Stimulated activated CD8-positive, alpha-beta memory T cell treated with anti-CD3 and anti-CD28 coated beads, Interleukin-4, amount 100 ng/mL, for 4 hours (primary cell): ENCODE measurements at places on chromosomes 13 and 19.

- no peak for DNase-seq
Observed at GRCh38 chr13:98846521-98846920, 94.0 kb upstream of the SLC15A1 start.

GRCh38 chr19:18264971-18265540 lies 9.2 kb downstream of the IQCN start:
- no peak for DNase-seq

DNA sequence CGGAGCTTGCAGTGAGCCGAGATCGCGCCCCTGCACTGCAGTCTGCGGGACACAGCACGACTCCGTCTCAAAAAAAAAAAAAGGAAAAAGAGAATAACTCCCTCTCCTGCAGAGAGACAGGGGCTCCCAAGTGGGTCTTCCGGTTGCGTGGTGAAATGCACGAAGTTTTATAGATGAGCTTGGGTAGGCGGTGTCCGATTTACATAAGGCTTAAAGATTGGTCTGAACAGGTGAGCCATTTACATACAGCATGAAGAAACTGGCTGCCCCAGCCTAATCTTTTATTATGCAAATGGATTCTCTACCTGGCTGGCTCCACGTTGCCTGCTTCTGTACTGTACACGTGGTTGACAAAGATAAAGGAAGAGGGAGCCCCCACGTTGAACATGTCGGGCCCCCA lies 19.5 kb downstream of the ADGRE2 start:
- DNase-seq = no peak

GRCh38 chr19:38837656-38838121 lies 6.1 kb upstream of the ECH1 start:
- DNase-seq = no peak

DNA sequence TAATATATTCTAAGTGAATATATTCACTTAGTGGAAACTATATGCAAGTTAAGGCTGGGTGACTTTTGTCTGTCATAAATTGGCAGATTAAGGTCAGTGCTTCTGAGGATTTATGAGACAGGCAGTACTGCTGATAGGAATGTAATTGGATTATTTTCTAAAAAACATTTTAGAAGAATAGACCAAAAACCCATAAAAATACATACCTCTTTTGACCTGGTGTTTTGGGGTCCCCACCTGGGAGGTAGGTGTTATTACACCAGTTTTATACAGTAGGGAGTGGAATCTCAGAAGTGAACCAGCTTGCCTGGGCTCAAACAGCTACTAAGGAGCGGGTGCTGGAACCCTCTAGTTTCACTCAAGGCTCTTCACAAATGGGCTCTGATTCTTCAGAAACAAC lies 25.3 kb downstream of the COG3 start:
- no peak for DNase-seq

DNA sequence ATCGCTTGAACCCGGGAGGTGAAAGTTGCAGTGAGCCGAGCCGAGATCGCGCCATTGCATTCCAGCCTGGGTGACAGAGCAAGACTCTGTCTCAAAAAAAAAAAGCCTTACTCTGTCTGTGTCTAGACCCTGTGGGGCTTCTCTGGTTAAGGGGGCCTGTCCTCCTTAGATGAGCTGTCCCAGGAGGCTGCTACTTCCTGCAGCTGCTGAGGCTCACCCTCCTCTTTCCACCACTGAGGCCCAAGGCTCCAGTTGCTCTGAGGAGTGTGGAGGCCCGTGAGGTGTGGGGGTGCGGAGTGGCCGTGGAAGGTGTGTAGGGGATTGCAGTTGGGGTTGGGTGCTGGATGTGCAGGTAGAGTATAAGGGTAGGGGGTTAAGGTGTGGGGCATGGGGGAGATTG lies 22.1 kb upstream of the RASA3 start:
- DNase-seq = no peak

DNA sequence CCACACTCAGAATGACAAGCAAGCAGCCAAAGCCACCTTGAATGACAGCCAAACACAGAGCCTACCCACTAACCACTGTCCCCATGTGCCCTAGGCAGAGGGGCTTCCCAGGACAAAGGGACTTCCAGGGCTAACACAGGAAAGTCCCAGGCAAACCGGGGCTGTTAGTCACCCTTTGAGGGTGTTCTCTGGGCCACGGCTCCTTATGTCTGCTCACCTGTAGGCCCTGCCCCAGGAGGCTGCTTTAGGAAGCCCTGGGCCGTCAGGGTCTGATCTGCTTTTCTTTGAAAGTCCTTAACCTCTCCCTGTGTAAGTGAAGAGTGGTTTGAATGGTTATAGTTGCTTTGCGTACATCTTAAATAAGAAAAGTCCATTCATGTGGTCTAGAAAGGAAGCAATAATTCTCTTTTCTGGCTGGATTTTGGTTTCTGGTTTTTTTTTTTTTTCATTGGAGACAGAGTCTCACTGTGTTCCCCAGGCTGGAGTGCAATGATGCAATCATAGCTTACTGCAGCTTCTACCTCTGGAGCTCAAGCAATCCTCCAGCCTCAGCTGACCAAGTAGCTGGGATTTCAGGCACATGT lies 161.4 kb downstream of the EFNB2 start:
- no peak for DNase-seq
